ENCODE measurements at places on chromosomes 12 and 14.

DNA sequence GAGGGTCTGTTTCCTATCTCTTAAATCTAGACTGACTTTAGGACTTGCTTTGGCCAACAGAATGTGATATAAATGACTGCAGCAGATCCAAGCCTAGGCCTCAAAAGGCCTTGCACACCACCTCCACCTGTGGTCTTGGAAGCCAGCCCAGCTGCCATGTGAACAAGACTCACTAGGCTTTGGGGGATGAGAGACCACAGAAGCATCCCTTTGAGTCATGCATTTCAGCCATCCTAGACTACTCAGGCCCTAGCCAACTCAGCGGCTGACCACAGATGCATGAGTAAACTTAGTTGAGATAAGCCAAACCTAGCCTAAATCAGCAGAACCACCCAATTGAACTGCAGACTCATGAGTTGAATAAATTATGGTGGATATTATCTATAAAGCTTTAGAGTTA lies 87.7 kb downstream of the KCNH5 start:
- no peak for DNase-seq

DNA sequence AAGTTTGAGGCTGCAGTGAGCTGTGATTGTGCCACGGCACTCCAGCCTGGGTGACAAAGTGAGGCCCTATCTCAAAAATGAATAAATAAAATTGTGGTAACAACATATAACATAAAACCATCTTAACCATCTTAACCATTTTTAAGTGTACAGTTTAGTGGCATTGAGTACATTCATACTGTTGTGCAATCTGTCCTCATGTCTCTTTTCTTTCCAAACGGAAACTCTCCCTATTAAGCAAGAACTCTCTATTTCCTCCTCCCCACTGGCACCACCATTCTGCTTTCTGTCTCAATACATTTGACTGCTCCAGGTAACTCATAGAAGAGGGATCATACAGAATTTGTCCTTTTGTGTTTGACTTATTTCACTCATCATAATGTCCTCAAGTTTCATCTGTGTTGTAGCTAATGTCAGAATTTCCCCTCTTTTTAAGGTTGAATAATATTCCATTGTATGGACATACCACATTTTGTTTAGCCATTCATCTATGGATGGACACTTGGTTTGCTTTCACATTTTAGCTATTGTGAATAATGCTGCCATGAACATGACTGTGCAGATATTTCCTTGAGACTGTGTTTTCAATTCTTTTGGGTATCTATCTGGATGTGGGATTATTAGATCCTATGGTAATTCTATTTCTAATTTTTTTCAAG lies 4.4 kb upstream of the MARK3 start:
- DNase-seq = no peak

DNA sequence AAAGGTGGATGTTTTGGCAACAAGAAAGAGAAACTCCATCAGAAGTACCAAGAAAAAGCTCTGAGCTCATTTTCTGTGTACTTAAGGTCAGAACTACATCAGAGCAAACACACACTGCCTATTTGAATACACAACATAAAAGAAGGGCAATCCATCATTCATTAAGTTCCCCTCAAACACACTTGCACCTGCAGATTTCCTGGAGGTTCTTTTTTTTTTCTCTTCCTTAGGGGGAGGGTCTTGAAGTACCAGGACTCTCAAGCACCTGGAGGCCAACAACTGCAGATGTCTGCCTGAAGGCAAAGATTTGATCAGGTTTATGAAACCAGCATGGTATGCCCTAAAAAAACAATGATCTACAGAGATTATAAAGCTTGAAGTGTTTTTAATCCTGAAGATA lies 26.1 kb upstream of the PTHLH start:
- no peak for DNase-seq

- no peak for DNase-seq
Measured at GRCh38 chr12:55757701-55758100, 14.8 kb downstream of the GDF11 start.

DNA sequence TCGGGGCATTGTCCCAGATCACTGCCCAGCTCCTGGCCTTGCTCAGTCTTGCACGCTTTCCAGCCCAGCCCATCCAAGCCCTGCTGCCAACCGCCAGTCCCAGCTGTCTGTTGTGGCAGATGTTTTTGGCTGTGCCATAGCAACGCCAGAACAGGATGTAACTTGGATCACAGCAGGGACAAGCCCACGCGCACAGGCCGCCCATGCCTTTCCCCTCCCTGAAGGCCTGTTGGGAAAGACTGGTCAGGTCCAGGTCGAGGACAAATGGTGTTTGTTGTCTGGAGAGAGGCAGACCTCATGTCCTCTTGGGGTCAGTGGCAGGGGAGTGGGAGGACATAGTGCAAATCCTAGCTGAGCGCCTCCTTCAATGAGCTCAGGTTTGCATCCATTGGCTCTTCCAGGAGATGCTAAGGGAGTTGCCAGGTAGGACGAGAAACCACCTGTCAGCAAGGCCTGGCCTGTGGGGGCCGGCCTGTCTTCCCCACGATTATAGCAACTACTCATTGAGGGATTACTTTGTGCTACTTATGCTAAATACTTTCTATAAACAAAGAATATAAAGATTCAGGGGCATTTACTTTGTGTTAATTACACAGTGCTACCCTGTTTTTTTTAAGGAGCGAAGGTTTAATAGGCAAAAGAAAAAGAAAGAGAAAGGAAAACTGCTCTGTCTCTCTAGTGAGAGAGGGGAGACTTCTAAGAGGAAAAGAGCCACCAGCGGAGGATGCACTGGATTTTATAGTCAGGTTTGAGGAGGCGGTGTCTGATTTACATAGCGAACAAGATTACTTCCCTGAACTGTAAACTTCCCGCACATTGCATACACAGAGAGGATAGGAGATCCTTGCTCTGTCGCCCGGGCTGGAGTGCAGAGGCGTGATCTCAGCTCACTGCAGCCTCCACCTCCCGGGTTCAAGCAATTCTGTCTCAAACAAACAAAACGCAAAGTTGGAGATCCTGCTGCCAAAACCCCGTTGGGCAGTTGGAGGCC lies 42.8 kb upstream of the CORO1C start:
- no peak for DNase-seq

DNA sequence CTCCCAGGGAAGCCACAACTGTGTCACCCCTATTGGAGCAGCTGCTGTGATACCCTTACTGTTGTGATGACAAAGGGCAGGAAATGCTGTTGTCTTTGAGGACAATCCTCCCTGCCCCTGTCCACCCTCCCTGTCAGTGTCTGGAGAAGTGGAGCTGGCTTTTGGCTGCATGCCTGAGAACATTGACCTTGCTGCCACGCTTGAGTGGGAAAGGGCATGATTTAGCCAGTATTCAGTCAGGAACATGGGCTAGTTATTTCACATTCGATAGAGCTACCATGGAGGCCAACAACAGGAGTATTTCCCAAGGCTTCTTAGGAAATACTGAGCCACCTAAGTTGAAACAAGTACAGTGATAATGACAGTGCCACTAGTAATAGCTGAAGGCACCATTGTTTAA lies 59.4 kb downstream of the MYRFL start:
- DNase-seq = no peak

DNA sequence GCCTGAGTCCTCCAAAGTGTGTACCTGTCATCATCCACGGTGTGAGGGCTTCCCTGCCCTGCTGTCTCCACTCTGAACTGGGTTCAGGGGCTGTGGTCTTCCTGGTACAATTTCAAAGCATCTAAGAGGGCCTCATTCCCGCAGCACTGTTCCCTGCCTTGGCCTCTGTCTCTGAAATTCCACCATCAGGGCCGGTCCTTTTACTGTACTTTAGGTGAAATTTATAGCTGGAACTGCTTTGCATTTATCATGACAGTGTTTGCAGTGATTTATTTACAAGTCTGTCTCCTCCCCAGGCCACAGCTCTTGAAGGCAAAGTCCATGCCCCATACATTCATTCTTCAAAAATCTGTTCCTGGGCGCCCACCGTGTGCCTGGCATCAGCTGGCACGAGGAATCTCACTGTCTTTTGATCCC lies 36.9 kb upstream of the NCOR2 start:
- DNase-seq = no peak

GRCh38 chr12:109832541-109833306 lies 474 bp downstream of the TRPV4 start:
- DNase-seq = no peak

DNA sequence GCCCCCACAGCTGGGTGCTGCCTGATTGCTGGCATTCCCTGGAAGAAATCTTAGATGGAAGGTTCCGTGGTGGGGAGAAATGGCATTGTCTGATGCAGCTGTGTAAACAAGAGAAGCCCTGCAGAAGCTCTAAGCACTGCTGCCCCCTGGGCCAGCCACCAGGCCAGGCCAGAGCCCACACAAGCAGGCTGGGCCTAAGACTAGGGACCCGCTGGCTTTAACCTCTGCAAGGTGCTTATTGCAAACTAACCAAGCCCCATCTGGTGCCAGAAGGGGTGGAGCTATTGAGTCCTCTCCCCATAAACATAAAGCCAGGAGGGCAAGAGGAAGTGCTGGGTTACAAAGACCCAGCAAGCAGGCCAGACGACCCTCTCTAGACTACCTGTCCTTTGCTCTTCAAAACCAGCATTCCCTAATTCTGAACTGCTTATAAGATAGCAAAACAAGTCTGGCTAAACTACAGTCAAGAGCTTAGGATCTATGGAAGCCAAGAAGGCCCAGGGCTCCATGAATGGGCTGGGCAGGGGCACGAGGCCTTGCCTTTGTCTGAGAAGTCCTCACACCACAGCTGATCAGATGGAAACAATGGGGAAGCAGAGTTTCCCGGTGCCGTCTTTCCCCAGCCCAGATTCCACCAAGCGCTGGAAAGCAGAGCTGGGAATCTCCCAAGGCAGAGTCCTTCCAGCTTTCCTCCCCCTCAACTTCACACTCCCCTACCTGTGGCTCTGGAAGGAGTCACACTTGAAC lies 28.8 kb downstream of the P2RX4 start:
- no peak for DNase-seq

GRCh38 chr12:130427381-130427887 lies 89.7 kb downstream of the PIWIL1 start:
- DNase-seq = no peak

DNA sequence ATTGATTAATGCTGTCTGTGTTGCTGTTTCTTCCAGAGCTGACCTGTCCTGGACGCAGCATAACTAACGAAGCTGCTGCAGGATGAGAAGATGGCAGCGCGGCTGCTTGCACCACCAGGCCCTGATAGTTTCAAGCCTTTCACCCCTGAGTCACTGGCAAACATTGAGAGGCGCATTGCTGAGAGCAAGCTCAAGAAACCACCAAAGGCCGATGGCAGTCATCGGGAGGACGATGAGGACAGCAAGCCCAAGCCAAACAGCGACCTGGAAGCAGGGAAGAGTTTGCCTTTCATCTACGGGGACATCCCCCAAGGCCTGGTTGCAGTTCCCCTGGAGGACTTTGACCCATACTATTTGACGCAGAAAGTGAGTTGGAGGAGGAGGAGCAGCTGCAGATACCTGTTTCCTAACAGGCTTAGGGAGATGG lies 71.7 kb downstream of the SCN8A start:
- DNase-seq = no peak

- no peak for DNase-seq
Measured at GRCh38 chr12:90543841-90544240, 411.1 kb downstream of the CCER1 start.

DNA sequence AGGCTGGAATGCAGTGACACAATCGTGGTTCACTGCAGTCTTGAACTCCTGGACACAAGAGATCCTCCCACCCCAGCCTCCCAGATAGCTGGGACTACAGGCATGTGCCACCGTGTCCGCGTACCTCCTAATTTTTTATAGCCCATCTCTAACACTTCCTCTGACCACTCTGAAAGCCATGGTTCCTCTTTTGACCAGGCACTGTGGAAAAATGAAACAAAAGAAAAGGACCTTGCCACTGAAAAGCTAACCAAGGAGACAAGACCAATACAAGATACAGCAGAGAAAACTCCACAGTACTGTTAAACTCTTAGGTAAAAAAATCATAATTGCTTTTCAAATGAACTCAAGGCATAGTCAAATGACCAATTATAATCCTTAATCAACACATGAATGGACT lies 233.3 kb downstream of the NEDD1 start:
- no peak for DNase-seq

DNA sequence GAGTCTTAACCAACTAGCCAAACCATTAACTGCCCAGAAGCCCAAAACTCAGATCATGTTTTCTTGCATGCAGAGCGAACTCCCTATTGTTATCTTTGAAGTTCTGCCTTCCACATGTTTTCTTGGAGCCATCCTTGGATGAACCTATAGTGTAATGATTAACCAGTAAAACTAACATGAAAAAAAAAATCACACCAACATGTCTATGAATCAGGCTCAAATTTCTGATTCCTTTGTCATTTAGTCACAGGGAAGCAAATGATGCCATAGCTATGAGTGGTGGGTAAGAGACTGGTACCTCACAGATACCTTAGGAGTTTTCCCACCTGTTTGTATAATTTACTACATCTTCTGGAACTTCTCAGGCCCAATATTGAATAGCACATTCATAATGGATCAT lies 70.7 kb downstream of the PTPRO start:
- no peak for DNase-seq

GRCh38 chr12:74915718-74916117 lies 293.9 kb downstream of the KCNC2 start:
- DNase-seq = no peak

DNA sequence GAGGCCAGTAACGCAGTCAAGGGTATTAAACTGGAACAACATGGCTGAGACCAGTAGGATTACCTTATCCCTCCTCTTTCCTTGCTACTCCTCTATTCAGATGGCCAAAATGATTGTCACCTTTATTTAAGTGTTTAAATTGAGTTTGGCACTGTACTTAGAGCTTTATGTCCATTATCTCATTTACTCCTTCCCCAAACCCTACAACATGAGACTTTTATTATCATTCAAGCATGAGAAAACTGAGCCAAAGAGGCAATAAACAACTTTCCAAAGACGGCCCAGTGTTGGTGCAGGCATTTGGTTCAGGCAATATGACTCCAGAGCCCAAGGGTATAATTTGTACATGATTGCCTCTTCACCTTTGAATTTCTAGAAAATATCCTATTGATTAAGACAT lies 370.9 kb upstream of the KITLG start:
- no peak for DNase-seq

- no peak for DNase-seq
Measured at GRCh38 chr12:98544751-98545150, 29.4 kb downstream of the TMPO start.

DNA sequence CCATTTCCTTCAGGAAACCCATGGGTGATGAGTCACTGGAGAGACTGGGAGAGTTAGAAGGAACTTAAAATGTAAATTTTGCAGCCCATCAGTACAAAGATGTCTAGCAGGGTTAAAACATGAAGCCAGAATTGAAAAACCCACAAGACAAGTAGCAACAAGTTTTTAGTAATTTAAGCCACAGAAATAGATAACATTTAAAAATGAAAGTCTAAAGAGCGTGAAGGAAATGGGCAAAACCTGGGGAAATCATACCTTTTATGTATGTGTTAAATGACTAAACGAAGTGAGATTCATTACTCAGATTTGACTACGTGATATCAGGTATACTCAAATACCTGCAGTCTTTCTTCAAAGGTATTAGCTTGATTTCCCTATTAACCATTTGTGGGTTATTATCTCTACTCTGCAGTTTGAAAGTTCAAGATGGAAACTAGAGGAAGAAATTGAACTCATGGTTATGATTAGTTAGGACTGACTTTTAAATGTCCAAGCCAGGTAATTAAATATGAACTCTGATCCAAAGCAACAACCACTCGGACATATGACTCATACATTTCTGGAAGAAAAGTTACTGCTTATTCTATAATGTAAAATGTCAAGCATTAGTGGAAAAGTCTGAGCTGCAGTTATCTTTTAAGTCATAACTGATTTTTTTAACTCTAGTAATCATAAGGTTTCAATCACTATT lies 84.1 kb downstream of the ITPR2 start:
- DNase-seq = no peak

Data from stimulated activated CD8-positive, alpha-beta memory T cell treated with anti-CD3 and anti-CD28 coated beads, Interleukin-2, amount 100 ng/mL, for 1 hour (primary cell).